ENCODE measurements at places on chromosomes 5 and 9.

DNA sequence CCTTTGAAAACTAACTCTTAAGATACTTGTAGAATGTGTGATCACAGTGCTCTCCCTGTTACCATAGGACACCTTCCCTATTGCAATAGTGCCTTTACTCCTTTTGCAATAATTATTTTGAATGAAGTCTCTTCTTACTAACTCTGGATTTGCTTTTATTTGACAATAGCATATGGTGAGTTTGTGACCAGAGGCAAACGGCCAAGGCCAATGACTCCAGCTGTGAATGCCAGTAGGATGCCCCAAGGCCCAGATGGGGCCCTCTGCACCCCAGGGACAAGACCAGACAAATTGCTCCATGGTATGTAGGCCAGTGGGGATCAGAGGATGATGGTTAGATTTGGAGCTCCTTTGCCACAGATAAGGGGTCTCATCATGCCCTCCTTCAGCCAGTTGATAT is 116.9 kb downstream of the NPR3 start:
- DNase-seq = no peak

DNA sequence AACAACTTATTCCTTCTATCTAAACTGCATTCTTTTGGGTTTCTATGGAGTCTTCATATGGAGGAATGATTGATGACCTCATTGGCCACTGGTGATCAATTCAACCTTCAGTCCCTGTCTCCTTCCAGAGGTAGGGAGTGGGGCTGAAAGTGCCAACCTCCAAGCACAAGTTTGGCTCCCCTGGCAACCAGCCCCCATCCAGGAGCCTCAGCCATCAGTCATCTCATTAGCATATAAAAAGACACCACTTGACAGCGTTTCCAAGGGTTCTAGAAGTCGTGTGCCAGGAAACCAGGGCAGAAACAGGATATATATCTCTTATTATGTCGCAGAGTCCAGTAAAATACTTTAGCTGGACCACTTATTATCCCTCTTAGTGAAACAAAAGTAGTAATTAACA is 9.8 kb downstream of the SLC31A2 start:
- DNase-seq = no peak

GRCh38 chr5:139415221-139415861 is 11.5 kb upstream of the SPATA24 start:
- DNase-seq = no peak

- DNase-seq = no peak
Observed at GRCh38 chr5:5467737-5468136, 45.3 kb downstream of the ICE1 start.

GRCh38 chr9:115650768-115651167 is 502.8 kb upstream of the PAPPA start:
- DNase-seq = peak; percentile 12

DNA sequence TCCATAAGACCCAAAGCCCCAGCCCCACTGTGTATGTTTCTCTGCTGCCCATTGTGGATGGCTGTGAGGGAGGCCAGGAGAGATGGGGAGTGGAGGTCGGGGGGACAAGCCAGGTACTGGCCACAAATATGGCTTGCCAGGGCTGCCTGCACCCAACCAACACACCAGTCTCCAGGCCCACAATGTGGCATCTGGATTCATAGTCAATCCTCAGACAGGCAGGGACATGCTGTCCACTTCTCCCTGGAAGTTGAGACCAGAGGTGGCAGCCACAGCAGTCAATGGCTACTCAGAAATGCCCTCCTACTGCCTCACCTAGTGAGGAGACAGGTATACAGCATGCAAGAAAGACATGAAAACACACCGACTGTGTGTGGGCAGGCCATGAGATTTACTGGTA is 61.2 kb upstream of the SLC25A51 start:
- DNase-seq = no peak

DNA sequence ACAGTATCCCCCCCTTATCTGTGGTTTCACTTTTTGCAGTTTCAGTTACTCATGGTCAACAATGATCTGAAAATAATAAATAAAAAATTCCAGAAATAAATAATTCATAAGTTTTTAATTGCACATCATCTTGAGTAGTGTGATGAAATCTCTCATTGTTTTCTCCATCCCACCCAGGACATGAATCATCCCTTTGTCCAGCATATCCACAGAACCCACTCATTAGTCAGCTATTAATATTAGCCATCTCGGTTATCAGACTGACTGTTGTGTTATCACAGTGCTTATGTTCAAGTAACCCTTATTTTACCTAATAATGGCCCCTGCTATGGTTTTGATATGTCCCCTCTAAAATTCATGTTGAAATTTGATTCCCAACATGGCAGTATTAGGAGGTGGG is 40.7 kb downstream of the FAM114A2 start:
- DNase-seq = no peak

- DNase-seq = no peak
Observed at GRCh38 chr5:124054564-124054963, 542.6 kb downstream of the CSNK1G3 start.

- DNase-seq = no peak
Observed at GRCh38 chr9:109517901-109518377, 19.8 kb upstream of the PTPN3 start.

DNA sequence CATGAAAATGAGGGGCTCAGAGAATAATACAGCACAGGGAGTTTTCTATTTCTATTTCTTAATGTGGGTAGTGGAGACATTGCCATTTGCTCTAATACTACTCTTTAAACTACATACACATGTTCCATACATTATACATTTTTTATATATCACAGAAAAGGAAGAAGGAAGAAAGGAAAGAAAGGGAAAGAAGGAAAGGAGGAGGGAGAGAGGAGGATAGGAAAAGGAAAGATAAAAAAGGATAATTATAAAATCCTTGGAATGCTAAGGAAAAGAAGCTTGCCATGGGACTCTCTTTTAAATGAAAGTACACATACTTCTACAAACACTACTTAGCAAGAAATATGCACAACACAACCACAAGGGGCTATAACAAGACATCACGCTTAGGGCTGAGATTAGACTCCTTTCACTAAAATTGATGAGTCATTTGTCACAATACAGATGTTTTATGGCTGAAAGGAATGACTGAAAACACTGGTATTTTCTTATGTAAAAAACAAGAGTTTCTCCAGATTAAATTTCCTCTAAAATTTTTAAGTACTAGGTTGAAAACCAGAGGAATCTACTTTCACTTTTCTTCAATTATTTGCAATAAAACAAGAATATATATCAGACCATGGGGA is 219.8 kb downstream of the ARL15 start:
- DNase-seq = no peak

DNA sequence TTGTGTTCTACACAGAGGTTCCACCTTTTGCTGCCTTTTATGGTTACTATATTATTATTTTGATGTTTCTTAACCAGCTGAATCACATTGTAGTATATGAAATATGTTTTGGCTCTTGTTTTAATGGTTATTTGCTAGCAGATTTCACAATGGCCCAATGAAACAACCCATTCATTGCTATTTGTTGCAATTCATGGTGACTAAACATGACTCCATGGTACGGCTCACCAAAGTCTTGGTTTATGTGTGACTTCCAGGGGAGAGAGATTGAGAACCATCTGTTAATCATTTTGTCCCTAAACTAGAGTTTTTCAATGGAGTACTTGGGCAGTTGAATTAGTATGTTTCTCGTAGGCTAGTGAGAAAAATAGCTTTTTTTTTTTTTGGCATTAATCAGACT is 108.4 kb downstream of the GHR start:
- no peak for DNase-seq

GRCh38 chr9:133634081-133634691 is 2.0 kb upstream of the DBH start:
- no peak for DNase-seq

DNA sequence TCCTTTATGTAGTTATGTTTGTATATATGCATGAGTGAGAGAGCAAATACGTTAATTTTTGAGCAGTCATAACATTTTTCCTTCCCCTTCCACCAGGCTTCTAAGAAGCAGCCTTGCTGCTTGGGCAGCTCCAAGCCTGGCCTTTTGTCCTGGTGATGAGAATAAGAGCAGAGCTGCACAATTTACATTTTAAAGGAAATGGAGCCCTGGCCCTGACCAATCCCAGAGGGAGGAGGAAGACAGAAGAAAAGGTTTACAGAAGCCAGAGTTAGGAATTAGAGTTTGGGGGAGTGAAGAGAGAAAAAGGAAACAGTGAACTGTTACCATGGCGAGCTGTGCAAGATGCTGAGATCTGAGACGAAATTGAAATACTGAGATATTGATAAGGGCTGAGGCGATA is 25.3 kb upstream of the EFNA5 start:
- no peak for DNase-seq

DNA sequence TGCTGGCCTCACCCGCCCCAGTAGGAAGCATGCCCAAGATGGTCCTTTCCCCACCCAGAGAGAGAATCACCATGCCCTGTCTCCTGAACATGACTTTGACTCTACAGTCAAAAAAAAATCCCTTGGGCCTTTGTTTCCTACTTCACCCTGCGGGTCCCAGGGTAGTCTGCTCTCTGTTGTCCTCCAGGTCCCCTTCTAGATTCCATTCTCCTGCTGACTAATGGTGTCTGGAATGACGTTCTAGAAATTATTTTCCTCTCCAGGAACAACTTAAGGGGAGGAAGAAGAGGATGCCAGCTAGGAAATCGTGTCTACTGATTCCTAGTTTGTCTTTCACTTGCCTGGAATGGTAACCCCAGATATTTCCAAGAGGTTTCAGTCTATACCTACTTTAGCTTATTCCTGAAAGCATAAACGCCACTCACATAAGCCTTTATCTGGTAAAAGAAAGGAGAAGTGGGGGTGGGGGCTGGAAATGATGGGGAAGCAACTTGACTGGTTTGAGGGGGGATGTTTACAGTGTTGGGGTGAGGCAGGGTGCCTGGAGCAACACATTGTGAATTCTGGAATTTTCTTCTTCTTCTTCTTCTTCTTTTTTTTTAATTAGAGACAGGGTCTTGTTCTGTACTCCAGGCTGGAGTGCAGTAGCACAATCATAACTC is 93.9 kb downstream of the SNX18 start:
- peak; percentile 69 for DNase-seq

GRCh38 chr5:73534011-73534644 is 31.3 kb downstream of the ANKRA2 start:
- no peak for DNase-seq

DNA sequence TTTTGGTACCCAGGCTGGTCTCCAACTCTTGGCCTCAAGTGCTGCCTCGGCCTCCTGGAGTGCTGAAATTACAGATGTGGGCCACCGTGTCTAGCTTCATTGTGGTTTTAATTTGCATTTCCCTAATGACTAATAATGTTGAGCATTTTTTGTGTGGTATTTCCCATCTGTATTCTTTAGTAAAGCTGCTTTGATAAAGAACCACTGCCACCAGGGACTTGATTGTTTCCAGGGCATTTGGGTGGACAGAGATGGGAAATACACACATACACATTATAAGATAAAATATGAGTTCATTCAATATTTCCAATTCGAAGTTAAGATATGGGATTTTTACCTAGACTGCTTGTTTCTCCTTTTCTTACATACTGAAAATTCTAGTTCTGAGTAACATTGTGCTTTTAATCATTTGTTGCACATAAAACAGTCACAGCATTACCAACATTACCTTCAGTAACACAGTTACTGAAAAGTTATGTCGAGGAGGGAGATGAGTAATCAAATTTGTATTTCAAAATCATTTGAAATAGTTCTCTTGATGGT is 28.9 kb downstream of the HABP4 start:
- DNase-seq = no peak

DNA sequence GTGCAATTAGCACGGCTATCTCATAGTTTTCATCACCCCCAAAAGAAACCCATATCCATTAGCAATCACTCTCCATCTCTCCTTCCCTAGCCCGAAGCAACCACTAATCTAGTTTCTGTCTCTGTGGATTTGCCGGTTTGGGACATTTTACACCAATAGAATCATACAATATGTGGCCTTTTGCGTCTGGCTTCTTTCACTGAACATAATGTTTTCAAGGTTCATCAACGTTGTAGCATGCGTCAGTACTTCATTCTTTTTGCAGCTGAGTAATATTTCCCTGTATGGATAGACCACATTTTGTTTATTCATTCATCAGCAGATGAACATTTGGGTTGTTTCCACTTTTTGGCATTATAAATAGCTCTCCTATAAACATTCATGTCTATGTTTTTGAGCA is 75.4 kb upstream of the TBC1D2 start:
- no peak for DNase-seq

DNA sequence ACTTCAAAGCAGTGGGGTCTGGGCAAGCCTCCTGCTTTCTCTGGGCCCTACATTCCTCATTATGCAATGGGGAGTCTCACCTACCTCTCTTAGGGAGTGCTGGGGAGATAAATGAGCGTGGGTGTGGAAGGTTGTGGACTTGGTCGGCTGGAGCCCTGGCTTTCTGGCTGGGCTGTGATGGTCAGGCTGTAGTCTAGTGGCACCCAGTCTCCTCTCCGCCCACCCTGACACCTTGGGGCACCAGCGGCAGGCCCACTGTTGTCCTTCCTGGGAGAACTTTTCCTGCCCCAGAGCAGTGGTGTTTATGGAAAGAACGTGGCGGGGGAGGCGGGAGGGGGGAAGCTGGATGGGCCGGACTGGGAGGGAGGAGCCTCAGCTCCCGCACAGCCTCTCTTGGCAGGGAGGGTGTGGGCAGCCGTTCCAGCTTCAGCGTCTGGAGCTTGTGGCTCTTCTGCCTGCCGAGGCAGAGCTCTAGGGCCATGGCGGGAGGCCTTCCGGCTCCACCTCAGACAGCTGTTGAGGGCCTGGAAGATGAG is 4.1 kb downstream of the PTGS1 start:
- peak; percentile 11 for DNase-seq

DNA sequence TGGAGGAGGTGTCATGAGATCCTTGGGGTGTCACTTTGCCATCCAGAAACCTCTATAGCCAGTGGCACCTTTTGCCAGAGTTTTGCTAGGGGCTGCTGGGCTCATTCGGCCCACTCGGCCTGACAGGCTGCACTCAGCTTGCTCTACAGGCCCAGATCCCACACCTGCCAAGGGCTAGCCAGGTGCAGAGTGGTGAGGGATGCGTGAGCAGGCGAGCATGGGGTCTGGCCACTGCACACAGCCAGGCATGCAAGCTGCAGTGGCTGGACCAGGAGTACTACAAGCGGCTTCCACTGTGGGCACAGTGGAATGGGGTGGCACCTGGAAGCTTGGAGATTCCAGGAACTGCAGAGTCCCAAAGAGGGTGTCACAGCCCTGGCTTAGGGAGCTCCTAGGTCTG is 372.7 kb downstream of the CHSY3 start:
- no peak for DNase-seq

GRCh38 chr5:95949810-95950209 is 11.8 kb downstream of the ELL2 start:
- no peak for DNase-seq

All from trophoblast cell (in vitro differentiated cells and primary cell).